Immature natural killer cell (primary cell): ENCODE measurements at places on chromosomes 7 and 10. TPM values are rescaled to one million over a fixed set of nuclear protein-coding genes. Genes with fewer than 3 reads are reported as not detected.

GRCh38 chr10:121113911-121114310 lies 262.7 kb downstream of the WDR11 start:
- DNase-seq: no peak

GRCh38 chr10:42836771-42837468 lies 54.3 kb downstream of the BMS1 start:
- DNase-seq: no peak

DNA sequence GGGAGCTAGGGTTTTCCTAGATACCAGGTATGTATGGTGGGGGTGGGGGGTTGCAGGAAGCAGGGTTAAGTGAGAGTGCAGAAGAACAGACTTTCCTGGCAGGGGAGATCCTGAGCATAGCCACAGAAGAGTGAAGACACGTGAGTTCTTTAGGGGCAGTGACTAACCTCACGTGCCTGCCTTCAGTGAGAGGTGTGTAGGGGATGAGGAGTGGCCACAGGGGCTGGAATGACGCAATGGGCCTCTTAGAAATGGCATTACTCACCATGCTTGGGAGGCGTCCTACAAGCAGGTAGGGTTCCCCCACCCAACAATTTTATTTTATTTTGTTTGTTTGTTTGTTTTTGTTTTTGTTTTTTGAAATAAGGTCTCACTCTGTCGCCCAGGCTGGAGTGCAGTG lies 698.6 kb upstream of the NRP1 start:
- no peak for DNase-seq

The DEPP1 gene
- polyA plus RNA-seq: not detected

GRCh38 chr7:12921751-12922345 lies 234.4 kb downstream of the ARL4A start:
- no peak for DNase-seq

DNA sequence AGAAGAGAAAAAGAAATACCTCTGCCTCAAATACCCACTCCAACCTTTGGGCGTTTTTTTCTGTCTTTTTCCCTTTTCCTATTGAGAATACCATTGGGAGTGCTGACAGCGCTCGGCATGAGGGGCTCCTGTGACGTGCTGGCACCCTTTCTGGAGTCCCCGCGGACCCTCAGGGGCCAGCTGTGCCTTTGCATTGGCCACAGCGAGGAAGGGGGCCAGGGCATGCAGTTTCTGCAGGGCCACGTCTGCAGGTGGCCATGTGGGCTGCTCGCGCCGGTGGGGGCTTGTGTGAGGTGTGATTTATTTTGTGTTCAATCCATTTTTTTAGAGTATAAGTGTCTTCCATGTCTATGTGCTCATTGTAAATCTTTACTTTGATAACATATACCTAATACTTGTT lies 57.4 kb downstream of the INPP5A start:
- no peak for DNase-seq

DNA sequence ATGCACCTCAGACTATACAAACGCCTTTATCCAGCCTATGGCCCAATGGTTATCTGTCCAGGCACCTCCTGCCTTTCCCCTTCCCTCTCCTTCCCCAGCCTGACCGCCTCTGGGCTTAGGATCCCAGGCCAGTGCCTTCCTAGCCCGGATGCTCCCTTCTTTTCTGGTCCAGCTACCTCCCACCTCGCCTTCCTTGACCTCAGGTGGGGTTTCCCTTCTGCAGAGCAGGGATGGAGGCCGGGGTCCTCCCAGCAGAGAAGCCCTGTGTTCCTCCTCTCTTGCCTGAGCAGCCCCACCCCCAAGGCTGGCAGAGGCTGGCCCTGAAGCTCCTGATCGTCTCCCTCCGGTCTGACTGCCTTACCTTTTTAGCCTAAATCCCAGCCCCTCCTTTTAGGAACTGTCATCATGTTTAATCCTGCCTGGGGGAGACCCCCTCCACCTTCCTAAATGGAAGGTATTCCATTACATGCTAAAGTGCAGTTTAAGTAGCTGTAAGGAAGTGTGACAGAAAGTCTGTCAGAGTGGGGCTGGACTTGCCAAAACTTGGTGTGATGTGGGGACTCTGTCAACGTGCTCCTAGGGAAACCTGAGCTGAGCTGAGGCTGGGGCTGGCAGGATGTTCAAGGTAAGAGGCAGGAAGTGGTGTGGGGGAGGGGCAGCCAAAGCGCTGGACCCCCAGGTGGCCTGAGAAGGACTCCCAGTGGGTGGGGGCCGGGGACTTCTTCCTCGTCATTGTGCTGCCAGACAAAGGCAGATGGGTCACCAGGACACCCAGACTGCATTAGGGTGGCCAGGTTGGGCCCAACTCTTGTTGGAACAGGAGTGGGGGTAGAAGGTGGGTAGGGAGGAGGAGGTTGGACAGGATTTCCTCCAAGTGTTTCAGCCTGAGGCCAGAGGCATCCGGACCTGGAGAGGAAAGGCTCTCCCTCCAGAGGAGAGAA lies 39.5 kb downstream of the LBX1 start:
- no peak for DNase-seq

DNA sequence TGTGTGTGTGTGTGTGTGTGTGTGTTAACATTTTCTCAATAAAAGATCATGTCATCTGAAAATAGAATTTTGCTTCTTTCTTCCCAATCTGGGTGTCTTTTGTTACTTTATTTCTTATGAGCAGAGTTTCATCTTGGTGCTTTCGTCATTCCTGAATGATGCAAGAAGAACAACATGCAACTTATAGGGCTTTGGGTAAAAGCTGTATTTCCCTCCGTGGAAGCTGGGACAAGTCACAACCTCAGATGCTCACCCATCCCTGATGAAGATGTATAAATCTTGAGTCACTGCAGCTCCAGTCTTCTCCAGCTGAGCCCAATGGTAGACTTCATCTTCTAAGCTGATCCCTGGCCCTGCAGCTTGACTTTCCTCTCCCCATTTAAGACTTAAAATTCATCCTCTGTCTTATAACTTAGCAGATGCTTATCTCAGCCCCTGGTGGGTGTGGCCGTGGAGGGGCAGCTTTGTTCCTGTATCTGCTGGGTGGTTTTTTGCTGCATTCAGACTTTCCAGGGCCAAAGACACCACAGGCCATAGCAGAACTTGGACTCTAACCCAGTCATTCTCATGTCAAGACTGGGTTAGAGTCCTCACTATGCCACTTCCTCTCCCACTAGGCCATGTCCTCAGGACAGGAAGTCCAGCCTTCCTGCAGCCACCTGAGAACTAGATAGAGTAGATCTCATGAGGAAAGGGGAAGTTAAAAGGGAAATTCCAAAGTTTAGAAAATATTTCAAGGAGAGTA lies 356.4 kb downstream of the TNS3 start:
- DNase-seq: no peak

DNA sequence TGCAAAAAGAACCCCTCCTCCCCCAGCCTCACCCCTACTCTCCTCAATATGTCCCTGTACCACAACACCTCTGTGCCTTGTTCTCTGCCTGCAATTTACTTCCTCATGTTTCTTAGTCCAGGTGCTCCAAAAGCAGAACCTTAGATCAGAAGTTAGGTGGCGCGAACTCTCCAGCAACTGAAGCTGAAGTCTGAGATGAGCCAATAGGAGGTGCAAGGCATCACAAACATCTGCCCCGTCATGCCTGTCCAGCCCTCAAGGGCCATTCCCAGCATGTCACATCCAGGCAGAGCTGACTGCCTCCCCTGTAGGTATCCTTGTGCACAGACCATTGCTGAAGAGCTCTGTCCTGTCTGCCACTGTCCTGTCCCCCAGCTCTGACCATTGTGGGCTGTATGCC lies 508.8 kb downstream of the GRID1 start:
- no peak for DNase-seq

The TCAF2 gene
- polyA plus RNA-seq: 2.5 TPM

GRCh38 chr7:148815612-148816011 lies 68.5 kb downstream of the EZH2 start:
- DNase-seq: no peak

The CLCN1 gene
- 0.07 TPM for polyA plus RNA-seq

The CALML3 gene
- polyA plus RNA-seq: not detected

- no peak for DNase-seq
Observed at GRCh38 chr10:60352105-60352504, 37.6 kb downstream of the ANK3 start.

The SSC4D gene
- not detected for polyA plus RNA-seq

The BRAT1 gene
- 42.4 TPM for polyA plus RNA-seq

DNA sequence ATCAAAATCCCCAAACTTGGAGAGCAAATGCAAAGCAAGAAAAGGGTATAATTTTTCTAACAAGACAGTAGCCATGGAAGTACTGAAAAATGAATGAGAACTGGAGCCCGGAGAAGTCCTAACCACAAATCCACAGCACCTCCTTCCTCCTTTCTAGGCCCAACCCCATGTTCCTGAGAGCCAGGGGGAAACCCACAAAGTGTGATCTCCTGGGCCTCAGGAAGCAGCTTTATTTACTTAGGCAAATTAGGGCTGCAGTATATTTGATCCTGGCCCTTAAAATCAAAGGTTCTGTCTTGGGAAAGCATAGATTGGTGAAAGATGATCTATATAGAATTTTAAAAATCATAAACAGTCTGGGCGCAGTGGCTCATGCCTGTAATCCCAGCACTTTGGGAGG lies 103.0 kb downstream of the DOCK4 start:
- no peak for DNase-seq

The GRID1 gene
- not detected for polyA plus RNA-seq

- DNase-seq: no peak
Observed at GRCh38 chr7:38507384-38507783, 123.8 kb downstream of the AMPH start.

DNA sequence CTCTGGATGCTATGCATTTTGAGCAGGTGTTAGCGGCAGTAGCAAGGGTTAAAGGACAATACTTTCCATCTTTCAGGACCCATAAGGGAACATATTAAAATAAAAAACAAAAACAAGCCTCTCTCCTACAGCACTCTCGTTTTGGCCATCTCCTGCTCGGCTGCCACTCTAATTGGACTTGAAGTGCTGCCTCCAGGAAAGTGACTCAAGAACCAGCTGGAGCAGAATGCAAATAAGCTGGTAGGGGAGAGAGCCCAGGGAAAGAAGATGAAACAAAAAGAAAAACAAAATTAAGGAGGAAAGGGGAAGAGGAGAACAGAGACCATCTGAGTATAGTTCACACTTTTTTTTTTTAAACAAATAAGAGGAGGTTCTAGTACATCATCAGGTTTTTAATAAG lies 65.6 kb downstream of the HBP1 start:
- no peak for DNase-seq

DNA sequence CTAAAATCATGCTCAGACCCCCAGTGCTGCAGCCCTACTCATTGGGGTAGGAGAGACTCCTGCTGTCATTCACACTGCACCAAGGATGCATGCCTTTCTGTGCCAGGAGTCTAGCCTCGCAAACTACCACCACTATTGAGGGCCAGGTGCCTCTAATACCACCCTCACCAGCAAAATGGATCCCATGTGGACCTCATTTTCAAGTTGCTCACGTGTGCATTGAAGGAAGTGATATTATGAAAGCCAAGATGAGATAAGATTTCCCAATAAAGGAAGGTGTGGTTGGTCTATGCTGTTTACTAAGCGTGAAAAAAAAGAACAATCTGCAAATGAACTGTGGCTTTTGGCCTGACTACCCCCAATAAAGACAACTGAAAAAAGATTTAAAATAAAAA lies 7.2 kb upstream of the LAMTOR4 start:
- no peak for DNase-seq

- DNase-seq: no peak
Observed at GRCh38 chr10:99979066-99979685, 30.6 kb downstream of the DNMBP start.

GRCh38 chr7:31432176-31432575 lies 81.7 kb upstream of the ITPRID1 start:
- DNase-seq: no peak

The KAZALD1 gene
- not detected for polyA plus RNA-seq

DNA sequence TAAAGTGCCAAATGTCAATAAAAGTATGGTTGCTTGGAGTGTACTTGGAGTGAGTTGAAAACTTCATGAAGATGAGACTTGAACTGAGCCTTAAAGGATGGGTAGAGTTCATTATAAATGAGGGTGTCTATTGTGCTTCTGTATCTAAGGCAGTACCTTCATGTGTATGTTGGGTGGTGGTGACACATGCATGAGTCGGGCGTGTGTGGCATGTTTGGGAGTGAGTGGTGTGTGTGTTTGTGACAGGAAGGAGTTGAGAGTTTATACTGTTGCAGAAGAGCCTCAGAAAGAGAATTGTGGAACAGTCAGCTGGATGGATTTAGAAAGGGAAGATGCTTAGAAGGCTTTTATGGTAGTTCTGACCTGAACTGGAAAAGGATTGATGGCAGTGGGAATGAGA lies 6.0 kb upstream of the ZRANB1 start:
- DNase-seq: no peak

The TEX47 gene
- not detected for polyA plus RNA-seq

The CLEC2L gene
- 0.19 TPM for polyA plus RNA-seq

- no peak for DNase-seq
Observed at GRCh38 chr7:101237206-101238067, at the start of gene CLDN15. Gene CLDN15, minus strand, starts transcription at chr7:101237802. Its CDS starts 221 bp downstream, at chr7:101237581.

The HOXA6 gene
- 0.52 TPM for polyA plus RNA-seq

DNA sequence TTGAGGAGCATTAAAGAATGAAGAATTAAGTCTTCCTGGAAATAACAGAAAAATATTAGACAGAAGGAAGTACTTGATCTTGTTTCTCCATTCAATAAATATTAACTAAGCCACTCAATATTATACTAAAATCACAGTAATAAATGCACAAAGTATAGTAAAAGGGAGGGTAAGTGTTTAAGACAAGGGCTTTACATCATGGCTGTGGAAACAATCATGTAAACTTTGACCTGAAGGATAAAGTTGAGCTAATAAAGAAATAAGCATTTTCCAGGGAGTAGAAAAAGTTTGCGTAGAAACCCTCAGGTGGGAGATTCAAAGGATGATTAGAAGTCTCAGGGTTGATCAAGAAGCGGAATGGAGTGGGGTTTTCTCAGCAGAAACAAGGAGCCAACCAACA lies 78.2 kb downstream of the SEMA3C start:
- no peak for DNase-seq

The PLPP4 gene
- not detected for polyA plus RNA-seq

The ANKRD1 gene
- not detected for polyA plus RNA-seq

- DNase-seq: no peak
Observed at GRCh38 chr10:59229441-59229840, 53.0 kb downstream of the PHYHIPL start.

DNA sequence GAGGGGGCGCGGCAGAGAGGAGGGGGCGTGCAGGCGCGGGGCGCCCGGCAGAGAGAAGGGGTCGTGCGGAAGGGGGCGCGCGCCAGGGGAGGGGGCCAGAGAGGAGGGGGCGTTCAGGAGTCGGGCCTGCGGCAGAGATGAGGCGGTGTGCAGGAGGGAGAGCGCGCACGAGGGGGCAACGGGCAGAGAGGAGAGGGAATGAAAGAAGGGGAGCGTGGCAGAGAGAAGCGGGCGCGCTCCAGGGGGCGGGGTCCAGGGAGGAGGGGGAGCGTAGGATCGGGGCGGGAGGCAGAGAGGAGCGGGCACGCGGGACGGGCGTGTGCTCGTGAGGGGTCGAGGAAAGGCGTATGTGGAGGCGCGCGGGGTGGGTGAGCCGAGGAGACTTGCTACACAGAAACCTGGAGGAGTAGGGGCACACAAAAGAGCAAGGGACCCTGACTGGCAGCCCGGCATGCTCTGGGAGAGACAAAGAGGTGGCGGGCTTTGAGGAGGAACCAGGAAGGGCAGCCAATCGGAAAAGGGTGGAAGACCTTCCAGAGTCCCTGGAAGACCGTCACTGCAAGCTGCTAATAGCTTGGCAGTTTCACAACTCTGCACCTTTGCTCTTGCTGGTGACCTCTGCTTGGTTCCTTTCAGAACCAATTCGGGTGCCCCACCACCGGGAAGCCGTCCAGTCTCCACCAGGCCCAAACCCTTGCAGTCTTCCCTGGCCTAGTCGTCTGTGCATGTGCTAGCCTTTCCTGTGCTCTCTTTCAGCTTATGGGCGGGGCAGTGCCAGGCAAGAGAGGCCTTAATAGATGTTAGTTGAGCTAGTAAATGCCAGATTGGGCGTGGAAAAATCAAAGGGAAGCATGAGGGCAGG lies 639 bp downstream of the DYDC2 start:
- DNase-seq: no peak
